GM23248 (cell line): ENCODE measurements at places on chromosomes 4 and X.

DNA sequence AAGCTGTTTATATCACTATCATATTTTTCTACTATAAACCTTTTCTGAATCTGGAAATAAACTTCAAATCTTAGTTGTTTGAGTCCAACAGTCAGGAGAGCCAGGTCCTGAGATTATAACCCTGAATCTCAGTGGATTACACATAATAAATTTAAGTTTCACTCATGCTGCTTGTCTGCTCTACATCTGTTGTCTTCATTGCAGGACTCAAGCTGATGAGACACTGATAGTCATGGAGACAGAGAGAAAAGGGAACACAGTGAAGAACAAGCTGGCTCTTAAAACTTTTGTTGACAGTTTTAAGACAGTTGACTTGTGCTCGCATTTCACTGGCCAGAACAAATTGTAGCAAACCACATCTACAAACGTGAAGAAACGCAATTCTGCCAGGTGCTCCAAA, 327.0 kb upstream of the CTSO start:
- DNase-seq, result no peak

- no peak for DNase-seq
Measured at GRCh38 chr4:101008503-101008902, 338.8 kb downstream of the PPP3CA start.

- DNase-seq, result no peak
Measured at GRCh38 chr4:78310740-78311115, 240.8 kb upstream of the ANXA3 start.

DNA sequence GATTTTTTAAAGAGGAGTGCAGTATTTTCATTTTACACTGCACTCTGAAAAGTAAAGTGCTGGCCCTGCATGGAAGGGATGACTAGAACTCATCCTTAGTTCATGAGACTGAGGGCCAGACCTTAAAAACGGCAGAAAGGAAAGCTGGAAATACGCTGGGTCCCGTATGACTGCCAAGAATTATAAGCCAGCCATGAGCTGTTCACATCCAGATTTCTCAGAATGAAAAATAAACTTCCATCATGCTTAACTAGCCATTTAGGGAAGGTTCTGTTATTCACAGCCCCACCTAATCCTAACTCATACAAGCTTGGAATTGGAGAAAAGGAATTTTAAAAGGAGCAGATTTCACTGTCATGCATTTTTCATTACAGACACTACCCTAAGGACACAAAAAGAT, 894.4 kb downstream of the FAT4 start:
- DNase-seq, result peak; percentile 39

GRCh38 chr4:140046016-140046415, 108.0 kb downstream of the MAML3 start:
- DNase-seq, result no peak

DNA sequence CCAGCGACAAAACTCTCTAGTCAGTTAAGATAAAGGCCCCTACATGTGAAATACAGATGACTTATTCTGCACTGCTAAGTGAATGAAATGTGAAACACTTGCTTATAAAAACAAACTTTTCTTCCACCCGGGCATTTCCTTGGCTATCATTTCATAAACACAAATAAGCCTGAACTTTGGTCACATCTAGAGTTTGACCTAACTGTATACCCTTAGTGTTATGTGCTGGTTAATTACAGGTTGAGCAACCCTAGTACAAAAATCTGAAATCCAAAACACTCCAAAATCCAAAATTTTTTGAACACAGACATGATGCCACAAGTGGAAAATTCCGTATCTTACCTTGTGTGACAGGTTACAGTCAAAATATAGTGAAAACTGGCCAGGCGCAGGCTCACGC, 45.9 kb downstream of the SAT1 start:
- no peak for DNase-seq

GRCh38 chrX:139224953-139225665, 305.4 kb upstream of the F9 start:
- DNase-seq, result no peak

DNA sequence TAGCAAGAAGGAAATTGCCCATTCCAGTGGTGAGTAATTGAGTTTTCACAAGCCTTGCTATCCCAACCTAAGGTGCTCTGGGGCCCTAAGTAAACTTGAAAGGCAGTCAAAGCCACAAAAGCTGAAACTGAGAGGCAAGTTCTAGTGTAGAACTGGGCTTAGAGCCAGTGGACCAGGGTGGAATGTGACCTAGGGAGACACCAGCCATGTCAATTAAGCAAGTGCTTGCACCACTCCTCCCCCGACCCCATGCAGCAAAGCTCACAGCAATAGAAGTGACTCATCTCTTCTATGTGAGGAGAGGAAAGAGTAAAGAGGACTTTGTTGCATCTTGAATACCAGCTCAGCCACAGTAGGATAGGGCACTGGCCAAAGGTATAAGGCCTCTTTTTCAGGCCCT, 486.1 kb upstream of the POU3F4 start:
- no peak for DNase-seq

- DNase-seq, result no peak
Measured at GRCh38 chr4:84644087-84644486, 61.2 kb downstream of the CDS1 start.

DNA sequence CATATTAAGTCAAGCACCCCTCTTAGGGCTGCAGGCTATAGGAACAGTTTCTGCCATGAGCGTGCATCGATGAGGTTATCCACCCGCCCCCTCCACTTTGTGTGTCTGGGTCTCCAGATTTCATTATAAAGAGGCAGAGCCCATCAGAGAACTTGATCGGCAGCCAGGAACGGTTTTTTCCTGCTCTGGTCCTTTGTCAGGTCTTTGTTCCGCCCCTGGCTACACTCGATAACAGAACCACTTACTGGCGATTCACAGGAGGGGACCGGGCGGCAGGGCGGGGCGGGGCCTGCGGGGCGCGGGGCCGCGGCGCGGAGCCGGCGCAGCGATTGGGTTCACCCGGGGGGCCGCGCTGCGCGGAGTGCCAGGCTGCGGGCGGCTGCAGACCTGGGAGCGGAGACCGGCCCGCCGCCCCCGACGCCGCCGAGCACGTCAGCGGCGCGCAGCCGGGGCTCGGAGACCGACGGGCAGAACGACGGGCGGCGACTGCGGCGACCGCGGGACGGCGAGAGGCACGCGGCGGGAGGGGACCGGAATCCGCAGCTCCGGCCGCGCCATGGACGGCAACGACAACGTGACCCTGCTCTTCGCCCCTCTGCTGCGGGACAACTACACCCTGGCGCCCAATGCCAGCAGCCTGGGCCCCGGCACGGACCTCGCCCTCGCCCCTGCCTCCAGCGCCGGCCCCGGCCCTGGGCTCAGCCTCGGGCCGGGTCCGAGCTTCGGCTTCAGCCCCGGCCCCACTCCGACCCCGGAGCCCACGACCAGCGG, at the start of gene SLC10A4:
Gene SLC10A4 (plus strand): TSS at position 338 of the 771 bp plus-strand sequence. CDS start 219 bp downstream, at position 557.
- DNase-seq, result peak; percentile 15

GRCh38 chrX:112687189-112687691, 7.5 kb upstream of the LHFPL1 start:
- peak; percentile 74 for DNase-seq

DNA sequence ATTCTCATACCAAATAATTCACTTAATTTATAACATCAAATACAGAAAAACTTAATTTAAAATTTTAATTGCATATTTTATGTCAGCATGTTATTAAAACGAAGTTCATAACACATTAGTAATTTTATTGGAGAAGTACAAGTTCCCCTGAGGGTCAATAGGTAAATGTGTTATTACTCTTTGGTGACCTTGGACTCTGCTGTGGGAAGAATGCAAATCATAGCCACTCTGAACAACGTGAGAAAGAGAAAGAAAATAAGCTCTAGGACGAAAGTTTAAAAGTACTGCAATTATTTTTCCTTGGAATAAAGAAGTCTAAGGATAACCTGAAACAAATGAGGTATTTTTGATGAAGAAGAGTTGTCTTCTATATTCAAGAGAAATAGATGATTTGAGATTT, 115.2 kb downstream of the IL1RAPL2 start:
- no peak for DNase-seq

- peak; percentile 88 for DNase-seq
Measured at GRCh38 chr4:124262211-124263179, 450.0 kb downstream of the ANKRD50 start.

DNA sequence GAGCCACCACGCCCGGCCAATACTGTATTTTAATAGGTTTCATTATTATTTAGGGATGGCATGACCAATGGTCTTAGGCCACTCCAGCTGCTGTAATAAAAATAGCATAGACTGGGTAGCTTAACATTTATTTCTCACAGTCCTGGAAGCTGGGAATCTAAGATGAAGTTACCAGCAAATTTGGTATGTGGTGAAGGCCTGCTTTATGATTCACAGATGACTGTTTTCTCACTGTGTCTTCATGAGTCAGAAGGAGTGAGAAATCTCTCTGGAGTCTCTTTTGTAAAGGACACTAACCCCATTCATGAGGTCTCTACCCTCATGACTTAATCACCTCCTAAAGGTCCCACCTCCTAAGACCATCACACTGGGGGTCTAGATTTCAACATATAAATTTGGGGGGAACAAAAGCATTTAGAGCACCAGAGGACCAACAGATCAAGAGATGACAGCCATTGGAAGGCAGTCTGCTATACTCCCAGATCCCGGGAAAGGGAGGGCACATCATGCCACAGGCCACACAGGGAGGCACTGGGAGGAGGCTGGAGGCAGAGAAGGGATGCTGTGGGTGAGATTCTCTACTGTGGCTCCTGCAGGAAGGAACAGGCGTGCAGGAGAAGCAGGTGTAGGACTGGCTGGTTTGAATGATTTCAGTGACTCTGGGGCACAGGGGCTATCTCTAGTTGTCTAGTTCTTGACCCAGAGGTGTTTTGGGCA, 335.8 kb upstream of the SFRP2 start:
- DNase-seq, result peak; percentile 96

DNA sequence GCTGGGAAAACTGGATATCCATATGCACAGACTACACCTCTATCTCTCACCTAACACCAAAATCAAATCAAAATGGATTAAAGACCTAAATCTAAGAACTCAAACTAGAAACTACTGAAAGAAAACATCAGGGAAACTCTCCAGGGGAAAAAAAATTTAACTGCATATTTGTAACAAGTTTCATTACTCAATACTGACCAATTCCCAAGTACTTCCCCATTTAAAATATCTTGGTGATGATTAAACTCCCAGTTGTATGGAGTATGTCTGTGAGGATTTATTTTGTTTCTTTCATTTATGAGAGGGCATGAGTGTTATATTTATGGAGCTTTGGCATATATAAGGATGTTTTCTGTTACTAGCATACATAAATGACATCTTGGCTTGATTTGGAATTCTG, 112.3 kb upstream of the IL15 start:
- peak; percentile 67 for DNase-seq

GRCh38 chrX:109709129-109709631, 23.9 kb downstream of the ACSL4 start:
- peak; percentile 70 for DNase-seq

GRCh38 chr4:23614284-23614892, 275.5 kb downstream of the PPARGC1A start:
- peak; percentile 17 for DNase-seq

DNA sequence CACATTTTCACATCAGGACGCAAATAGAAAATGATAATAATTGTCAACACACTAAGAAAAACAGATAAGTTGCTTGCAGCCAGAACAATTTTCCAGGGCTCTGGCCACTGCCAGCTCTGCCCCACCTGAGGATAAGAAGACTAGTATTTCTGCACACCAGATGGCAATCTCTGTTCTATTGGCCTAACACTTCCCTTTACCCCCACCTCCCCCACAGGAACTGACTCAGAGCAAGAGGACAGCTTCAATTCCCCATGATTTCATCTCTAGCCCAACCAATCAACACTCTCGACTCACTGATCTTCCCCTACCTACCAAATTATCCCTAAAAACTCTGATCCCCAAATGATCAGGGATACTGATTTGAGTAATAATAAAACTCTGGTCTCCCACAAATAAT, 164.0 kb downstream of the SMARCA1 start:
- DNase-seq, result peak; percentile 16

GRCh38 chrX:8738588-8739189, 6.8 kb upstream of the ANOS1 start:
- DNase-seq, result peak; percentile 60

DNA sequence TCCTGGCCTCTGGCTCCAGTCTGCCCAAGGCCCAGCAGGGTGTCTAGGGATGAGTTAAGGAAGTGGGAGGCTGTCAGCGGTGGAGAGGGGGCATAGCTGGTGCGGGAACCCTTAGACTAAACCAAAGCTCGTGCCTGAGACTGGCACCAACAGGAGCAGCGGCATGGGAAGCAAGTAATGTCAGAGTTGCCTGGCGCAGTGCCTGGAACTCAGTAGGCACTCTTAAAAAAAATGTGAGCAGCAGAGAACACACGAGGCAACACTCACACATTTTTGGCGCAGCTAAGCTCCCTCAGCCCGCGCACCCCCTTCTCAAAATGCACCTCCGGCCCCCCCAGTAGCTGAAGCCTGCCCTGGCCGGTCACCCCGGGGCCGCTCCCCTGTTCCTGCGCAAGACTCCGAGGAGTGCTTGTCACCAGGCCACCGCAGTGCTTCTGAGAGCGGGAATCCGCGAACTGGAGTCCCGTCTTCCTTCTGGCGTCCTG, 583 bp downstream of the GABRE start:
- DNase-seq, result peak; percentile 72

DNA sequence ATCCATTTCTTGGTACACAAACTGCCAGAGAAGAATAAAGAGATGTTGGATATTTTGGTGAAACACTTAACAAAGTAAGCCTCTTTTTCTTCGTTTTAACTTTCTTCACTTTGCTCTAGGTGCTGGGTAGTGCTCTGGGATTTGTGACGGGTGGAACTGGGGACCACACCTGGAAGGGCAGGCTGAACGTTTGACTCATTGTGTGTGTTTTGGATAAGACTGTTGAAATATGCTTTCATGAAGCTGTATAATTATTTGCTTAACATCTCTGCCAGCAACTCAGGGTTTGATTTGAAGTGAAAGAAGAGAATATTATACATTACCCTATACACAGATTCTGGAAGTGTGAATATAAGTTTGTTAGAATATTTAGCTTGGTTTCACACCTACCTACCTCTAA, 233.2 kb downstream of the ARHGAP10 start:
- no peak for DNase-seq
